Right lobe of liver (tissue), 6 donors: ENCODE measurements at places on chromosomes 12 and 14. TPM values are rescaled to one million over a fixed set of nuclear protein-coding genes. Genes with fewer than 3 reads are reported as not detected.

SLC25A47 gene
- total RNA-seq = 74.8 TPM

DNA sequence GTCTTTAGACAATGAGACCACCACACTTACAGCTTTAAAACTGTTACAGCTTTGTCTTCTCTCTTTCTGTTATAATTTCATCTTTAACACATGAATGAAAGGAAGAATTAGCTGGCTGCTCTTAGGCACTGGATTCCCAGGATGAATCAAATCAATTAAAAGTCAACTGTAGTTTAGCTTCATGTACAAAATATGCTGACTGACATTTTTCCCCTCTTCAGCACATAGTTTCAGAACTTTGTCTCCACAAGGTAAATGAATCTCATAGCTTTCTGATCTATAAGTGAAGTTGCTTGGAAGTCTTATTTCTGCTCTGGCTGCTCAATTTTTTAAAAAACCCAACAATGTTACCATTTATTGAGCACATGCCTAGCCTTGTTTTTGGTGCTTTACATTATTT is 293.8 kb downstream of the GRIN2B start:
- no peaks in the 10 kb centered on the region for H3K36me3 ChIP-seq
- no peak overlapping the region for H3K4me3 ChIP-seq
- no peak overlapping the region for H3K27ac ChIP-seq
- H3K27me3 ChIP-seq = no peaks in the 10 kb centered on the region
- no peak for DNase-seq

DNA sequence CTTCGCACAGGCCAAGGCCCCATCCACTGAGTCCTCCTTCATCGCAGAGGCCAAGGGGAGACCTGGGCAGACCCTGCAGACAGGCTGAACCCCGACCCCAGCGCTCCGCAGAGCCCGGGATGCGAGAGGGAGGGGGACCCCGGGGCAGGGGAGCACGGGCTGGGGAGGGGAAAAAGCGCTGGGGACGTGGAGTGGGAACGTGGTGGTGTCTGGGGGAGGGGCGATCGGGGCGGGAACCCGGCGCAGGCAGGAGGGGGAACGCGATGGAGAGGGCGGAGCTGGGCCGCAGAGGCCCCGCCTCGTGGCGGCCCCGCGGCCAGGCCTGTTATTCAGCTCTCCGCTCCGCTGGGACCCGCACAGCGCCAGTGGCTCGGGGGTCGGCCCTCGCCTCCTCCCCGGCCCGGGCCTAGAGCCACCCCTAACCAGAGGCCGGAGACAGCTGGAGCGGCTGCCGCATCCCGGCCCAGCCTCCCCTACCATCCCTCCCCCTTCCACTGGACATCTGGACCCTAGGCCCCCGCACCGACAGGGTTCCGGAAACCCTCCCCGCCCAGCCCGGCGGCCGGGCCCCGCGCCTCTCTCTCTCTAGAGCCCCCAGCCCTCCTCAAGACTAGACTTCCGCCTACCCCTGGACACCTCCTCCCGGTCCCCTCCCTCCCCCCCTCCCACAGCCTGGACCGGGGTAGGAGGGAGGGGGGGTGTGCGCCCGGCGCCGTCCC is at the start of gene ARHGEF25:
TSS of gene ARHGEF25 (plus strand) at position 328 of the 719 bp plus-strand sequence. CDS start 460 bp downstream, outside the sequence.
- no peak for DNase-seq
- H3K4me3 ChIP-seq = peak within 1 kb of the TSS; percentile 40
- no peaks in the 10 kb centered on the region for H3K36me3 ChIP-seq
- peaks cover 12% of the 10 kb centered on the region for H3K4me1 ChIP-seq

KSR2 gene
- 0.02 TPM for total RNA-seq
